NT2/D1 (cell line): ENCODE measurements at places on chromosomes 2 and 18.

DNA sequence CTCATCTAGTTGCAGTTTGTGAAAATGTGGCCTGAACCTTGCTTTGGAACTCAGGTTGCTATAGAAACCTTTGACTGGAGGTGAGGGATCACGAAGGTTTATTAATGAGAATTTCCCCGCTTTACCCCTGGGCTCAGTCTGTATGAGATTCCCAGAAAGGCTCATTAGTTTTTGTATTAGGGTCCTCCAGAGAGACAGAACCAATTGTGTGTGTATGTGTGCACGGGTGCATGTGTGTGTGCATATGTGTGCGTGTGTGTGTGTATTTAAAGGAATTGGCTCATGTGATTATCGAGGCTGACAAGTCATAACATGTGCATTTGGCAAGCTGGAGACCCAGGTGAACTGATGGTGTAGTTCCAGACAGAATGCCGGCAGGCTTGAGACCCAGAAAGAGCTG lies 113.8 kb upstream of the DLX2 start:
- DNase-seq = no peak

DNA sequence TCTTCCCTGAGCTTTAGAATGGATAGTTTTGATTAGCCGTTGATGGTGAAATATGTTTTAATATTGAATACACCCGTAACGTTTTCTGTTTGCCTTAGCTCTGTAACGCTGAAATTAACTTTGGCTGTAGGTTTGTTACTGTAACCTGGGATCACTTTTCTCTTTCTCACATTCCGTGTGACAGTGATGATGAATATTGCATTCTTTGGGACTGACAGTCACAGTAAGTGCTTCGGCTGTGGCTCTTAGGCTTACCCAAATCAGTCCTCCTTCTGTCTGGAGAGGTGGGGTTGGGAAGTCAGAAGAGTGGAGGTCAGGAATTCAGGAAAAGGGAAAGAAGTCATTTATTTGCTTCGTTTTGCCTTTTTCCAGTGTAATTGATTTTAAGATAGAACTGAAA lies 18.0 kb downstream of the RMC1 start:
- no peak for DNase-seq

- DNase-seq = no peak
Measured at GRCh38 chr2:56009758-56010458, 86.3 kb upstream of the EFEMP1 start.

DNA sequence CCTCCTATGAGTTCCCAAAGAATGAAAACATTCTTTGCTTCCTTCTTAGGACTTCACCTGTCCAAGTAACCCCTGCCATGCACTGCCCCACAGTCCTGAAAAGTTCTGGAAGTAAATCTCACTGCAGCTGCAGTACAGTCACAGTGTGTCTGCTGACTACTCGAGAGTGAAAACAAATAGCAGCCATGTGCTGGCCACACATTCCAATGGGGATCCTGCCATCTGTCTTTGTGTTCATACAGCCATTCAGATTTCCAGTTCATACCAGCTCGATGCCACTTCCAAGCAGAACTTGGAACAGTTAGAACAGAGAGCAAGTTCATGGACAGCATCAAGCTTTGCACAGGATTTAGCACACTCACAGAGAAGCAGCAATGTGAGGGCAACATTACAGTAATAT lies 629.9 kb upstream of the ACVR2A start:
- DNase-seq = no peak
